ENCODE measurements at places on chromosomes 7 and 10.

DNA sequence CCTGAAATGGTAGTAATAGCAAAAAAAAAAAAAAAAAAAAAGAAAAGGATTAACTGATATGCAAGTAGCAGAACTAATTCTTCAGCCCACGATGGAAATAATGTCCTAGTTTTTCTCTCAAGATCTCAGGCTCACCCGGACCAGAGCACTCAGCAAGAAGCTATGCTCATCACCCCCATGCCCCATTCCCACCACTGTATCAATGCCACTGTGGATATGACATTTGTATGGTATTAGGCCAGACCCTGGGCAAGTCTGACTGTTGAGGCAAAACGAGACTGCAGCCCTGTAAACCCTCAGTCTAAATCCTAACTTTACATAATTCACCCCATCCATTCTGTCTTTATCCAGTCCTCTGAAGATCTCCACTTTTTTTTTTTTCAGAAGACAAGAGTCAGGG, 186.1 kb upstream of the KLF14 start:
- peaks cover 17% of the 10 kb centered on the region for H3K4me1 ChIP-seq
- DNase-seq: no peak
- no peak overlapping the region for H3K27ac ChIP-seq
- no peaks in the 10 kb centered on the region for H3K27me3 ChIP-seq
- no peak overlapping the region for H3K4me3 ChIP-seq
- H3K36me3 ChIP-seq: no peaks in the 10 kb centered on the region

DNA sequence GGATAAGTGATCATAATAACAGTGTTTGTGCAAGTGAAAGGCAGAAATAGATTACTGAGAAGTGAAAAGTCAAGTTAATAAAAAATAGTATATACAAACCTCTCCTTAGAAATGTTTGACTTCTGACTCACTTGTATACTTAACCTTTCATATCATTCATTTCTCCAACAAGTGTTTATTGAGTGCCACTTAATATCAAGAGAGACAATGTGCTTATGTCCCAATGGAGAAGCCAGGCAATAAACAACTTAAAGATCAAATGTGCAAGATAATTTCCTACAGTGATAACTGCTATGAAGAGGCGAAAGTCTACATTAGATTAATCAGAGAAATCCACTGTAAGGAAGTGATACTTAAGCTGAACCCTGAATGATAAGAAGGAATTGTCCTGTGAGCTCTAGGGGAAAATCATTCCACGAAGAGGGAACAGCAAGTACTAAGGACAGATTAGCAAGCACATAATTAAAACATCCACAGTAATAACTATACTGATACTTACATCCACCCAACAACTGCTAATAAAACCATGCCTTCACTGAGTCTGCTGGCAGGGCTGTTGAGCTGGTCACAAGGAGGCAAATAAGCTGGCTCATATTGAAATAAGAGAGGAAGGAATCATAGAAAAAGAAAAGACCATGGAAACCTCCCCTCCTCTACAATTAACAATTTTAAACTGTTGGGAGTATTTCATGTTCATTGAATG, 203.5 kb downstream of the CTNNA3 start:
- H3K27me3 ChIP-seq: no peaks in the 10 kb centered on the region
- no peaks in the 10 kb centered on the region for H3K36me3 ChIP-seq
- H3K27ac ChIP-seq: no peak overlapping the region
- H3K4me3 ChIP-seq: no peak overlapping the region
- no peak for DNase-seq
- no peaks in the 10 kb centered on the region for H3K4me1 ChIP-seq

DNA sequence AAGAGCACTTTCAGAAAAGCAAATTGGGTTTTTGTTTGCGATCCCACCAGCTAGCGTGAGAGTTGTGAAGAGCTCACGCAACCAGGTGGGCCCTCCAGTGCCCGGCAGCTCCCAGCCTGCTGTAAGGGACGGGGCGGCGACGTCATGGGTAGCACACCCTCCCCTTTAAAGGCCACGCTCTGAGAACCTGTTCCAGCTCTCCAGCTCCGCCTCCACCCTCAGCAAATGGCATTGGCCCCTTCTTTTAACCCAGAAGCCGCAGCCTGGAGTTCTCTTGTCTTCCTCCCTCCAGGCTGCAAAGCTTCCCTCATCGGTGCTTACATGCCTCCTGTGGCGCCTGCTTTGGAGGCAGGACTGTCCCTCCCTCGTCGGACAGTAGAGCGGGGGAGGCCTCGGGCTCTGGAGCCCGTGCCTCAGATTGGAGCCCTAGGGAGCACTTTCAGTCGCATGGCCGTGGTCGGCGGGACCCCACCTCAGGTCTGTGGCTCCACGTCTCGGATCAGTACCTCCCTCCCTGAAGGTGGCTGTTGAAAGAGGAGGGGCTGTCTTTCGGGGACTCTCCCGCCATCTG, 32.9 kb downstream of the WIPI2 start:
- H3K4me3 ChIP-seq: no peak overlapping the region
- DNase-seq: no peak
- H3K27ac ChIP-seq: no peak overlapping the region

DNA sequence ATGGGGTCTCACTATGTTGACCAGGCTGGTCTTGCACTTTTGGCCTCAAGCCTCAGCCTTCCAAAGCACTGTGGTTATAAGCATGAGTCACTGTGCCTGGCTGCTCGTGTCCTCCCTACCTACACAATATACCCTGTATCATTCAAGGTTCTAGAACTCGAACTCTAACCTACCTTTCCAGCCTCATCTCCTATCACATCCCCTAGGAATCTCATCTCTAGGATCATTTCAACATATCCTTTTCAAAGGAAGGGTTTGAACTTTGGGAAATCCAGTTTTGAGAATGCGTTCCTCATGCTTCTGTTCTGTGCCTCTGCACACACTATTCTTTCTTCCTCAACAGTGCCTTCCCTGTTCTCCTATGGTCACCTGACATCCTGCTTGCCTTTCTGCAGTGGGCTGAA, 87.8 kb upstream of the RHEB start:
- H3K36me3 ChIP-seq: no peaks in the 10 kb centered on the region
- H3K27me3 ChIP-seq: no peaks in the 10 kb centered on the region
- DNase-seq: no peak
- H3K4me1 ChIP-seq: no peaks in the 10 kb centered on the region

DNA sequence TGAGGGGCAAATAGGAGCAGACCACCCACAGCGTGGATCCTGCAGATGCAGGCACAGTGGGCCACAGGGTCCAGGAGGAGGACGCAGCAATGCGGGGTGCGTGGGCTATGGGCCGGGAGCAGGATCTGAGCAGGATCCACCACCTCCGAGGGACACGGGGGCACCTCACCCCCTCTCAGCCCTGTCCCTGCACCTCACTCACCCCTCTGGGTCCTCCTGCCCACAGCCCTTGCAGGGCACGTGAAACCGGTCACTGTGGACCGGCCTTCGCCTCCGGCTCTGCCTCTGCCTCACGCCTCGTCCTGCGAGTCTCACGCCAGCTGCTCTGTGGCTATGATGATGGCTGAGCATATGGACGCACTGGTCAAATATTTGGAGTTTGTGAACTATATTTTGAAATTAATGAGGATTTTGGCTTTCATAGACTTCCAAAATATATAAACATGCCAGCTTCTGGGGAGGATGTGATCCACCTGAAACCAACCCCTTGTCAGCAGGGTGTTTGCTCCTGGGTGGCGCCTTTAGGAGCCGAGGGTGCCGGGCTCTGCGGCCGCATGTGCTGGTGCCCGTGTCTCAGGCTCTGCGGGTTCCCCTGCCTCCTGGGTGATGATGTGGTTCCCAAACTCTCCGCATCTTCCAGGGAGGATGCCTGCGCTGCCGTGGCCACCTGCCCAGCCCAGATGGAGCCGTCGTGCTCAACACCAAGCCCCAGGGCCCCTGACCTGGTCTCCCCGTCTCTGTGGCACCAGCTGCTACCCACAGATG, 11.3 kb upstream of the ADGRA1 start:
- no peak for DNase-seq
- no peaks in the 10 kb centered on the region for H3K27me3 ChIP-seq
- H3K4me3 ChIP-seq: no peak overlapping the region
- H3K36me3 ChIP-seq: no peaks in the 10 kb centered on the region

GRCh38 chr7:74355091-74355490, 65.9 kb downstream of the CLIP2 start:
- H3K27ac ChIP-seq: no peak overlapping the region
- no peak for DNase-seq
- H3K36me3 ChIP-seq: no peaks in the 10 kb centered on the region
- no peaks in the 10 kb centered on the region for H3K27me3 ChIP-seq
- no peak overlapping the region for H3K4me3 ChIP-seq

GRCh38 chr7:135177028-135177696, 6.7 kb upstream of the CYREN start:
- peak overlapping the region; percentile 19 for H3K27ac ChIP-seq
- H3K4me1 ChIP-seq: peaks cover 15% of the 10 kb centered on the region
- H3K36me3 ChIP-seq: peaks cover 17% of the 10 kb centered on the region
- DNase-seq: peak; percentile 17
- no peaks in the 10 kb centered on the region for H3K27me3 ChIP-seq

DNA sequence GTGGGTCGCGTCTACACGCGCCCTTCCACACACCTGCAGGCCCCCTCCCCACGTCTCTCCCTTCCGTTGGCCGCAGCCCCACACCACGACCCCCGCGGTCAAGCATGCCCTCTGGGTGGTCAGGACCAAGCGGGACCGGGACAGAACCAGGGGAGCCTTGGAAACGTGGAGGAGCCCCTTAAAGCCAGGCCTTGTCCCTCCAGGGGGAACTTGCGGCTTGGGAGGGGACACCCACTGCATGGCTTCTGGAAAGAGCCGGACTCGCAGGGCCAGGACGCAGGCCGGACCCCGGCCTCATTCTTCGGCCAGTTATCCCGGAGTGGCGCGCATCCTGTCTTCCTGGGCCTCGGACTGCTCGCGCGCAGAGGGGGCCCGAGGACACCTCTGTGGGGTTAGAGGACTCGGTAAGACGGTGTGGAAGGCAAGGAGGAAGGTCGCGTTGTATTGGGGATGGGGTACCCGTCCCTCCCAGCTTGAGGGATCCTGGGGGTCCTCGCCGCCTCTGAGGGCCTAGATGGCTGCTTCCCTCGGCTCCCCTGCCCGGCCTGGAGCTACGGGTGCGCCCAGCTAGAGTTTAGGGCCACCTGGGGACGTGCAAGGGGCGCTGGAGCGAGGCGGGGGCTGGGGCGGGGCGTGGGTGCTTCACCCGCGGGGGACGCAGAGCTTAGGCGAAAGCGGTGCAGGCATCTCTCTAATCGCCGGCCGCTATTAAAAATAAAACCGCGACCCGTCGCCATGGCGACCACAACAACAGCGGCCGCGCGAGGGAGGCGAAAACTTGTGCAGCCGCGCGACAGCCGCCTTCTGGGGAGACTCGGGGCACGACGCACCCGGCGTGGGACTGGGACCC, 1.8 kb upstream of the PDGFA start:
- H3K4me3 ChIP-seq: peak overlapping the region; percentile 67
- H3K36me3 ChIP-seq: no peaks in the 10 kb centered on the region
- no peak overlapping the region for H3K27ac ChIP-seq
- DNase-seq: no peak
- peaks cover 9% of the 10 kb centered on the region for H3K4me1 ChIP-seq
- H3K27me3 ChIP-seq: peaks cover 65% of the 10 kb centered on the region

DNA sequence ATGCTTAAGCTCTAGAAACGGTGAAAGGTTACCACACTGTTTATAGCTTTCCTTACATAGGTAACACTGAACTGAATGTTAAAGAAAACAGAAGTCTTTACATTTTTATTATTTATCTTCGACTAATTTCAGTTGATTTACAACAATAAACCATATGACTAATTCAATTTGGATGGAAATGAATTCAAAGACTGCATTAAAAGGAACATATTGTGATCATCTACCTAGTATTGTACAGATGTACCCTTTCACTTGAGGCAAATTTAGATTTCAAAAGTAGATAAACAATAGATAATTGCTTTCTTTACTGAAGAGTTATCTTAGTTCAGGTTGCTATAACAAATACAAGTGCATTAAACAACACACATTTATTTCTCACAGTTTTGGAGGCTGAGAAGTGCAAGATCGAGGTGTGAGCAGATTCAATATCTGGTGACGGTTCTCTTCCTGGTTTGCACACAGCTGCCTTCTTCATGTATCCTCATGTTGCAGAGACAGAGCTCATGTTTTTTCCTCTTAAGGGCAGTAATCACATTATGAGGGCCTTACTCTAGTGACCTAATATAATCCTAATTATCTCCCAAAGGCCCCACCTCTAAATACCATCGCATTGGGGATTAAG, 15.0 kb upstream of the ARMC3 start:
- no peak overlapping the region for H3K4me3 ChIP-seq
- no peaks in the 10 kb centered on the region for H3K27me3 ChIP-seq
- no peaks in the 10 kb centered on the region for H3K4me1 ChIP-seq
- no peak for DNase-seq
- H3K36me3 ChIP-seq: no peaks in the 10 kb centered on the region

- no peak for DNase-seq
- 0 out of 2 replicates have a peak, but pooled peaks cover 5% of the 10 kb centered on the region for H3K4me1 ChIP-seq
- no peaks in the 10 kb centered on the region for H3K36me3 ChIP-seq
- no peaks in the 10 kb centered on the region for H3K27me3 ChIP-seq
These were observed 221.0 kb downstream of the CDK14 start for GRCh38 chr7:90817151-90817550.

DNA sequence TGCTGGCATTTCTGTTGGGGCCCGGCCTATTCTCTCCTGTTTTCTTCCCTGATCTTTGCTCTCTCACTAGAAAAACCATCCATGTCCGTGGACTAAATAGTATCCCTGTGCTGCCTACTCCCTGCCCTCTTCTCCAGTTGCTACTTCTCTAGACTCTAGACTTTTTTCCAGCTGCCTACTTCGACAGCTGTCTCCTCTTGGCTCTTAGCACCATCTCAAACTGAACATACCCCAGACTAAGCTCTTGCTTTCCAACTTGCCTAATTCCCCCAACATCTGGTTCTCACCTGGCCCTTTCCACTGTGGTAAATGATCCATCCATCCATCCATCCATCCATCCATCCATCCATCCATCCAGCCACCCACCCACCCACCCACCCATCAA, 19.5 kb downstream of the ADCYAP1R1 start:
- H3K27me3 ChIP-seq: no peaks in the 10 kb centered on the region
- H3K27ac ChIP-seq: no peak overlapping the region
- H3K4me3 ChIP-seq: no peak overlapping the region
- H3K36me3 ChIP-seq: no peaks in the 10 kb centered on the region
- no peak for DNase-seq

DNA sequence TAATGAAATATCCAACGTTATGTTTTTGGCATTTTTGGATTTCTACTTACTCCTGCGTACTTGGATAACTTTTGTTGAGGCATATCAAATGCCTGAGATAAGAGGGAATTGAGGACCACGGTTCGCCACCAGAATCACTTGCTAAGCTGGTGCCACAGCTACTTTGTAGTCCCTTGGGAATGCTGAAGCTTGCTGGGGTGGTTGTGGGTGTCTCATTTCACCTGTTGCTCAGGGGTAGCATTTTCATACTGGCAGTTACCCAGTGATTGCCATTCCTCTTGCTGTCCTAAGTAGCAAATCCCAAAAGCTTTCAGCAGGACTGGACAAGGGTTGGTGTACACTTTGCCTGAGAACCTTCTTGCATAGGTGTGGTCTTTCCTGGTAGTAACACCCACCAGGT, 75.2 kb downstream of the CREB5 start:
- no peaks in the 10 kb centered on the region for H3K36me3 ChIP-seq
- no peak overlapping the region for H3K4me3 ChIP-seq
- DNase-seq: no peak
- H3K4me1 ChIP-seq: peaks cover 24% of the 10 kb centered on the region

Measured in GM23338 (cell line).